WTC11 (cell line): ENCODE measurements at places on chromosomes 3 and 15.

GRCh38 chr3:23113455-23114171 lies 89.5 kb upstream of the UBE2E2 start:
- no peak for DNase-seq

GRCh38 chr3:58256061-58256460 lies 18.5 kb downstream of the ABHD6 start:
- DNase-seq: no peak

- no peak for DNase-seq
Observed at GRCh38 chr15:33561407-33561806, 250.6 kb downstream of the RYR3 start.

- no peak for DNase-seq
Observed at GRCh38 chr15:99735868-99736267, 2.6 kb upstream of the LYSMD4 start.

DNA sequence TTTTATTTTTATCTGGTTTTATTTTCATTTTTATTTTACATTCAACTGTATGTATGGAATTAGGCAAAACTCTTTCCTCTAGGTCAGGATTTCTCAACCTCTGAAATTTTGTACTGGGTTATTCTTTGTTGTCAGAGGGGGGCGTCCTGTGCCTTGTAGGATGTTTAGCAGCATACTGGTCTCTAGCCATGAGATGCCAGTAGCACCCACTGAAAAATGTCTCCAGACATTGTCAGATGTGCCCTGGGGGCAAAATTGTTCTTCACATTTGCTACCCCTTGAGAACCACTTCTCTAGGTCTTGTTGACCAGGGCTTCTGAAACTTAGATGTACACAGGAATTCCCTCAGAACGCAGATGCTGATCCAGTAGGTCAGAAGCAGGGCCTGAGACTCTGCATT lies 5.4 kb downstream of the CHRNA5 start:
- no peak for DNase-seq

GRCh38 chr3:99842826-99843589 lies 25.3 kb downstream of the CMSS1 start:
- DNase-seq: no peak

DNA sequence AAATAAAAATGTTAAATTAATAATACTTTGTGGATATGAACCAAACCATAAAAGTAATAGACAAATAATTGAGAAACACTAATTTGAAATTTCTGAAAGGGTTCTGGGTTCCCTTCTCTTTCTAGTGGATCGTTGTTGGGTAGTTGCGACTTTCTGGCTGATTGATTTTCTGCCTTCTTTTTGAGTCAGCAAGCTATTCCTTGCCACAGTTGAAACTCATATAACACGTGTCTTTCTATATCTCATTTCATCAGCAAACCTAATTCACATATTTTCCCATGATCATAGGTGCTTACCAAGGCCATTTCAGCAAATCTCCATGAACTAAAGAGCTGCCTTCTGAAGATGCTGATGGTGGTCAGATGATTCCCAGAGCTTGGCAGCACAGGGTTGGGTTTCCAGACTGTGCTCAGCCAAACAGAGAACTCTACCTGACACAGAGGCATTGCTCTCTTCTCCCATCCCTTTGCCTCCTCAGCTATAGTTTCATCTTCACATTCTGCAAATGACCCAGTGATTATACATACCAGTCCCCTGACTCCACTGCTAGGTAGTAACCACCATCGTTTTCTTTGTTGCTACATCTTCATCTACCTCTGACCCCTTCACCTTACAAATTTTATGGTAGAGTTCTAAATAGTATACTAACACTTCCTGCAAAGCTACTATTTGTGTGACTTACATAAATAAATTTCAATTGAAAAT lies 383.9 kb upstream of the DPH6 start:
- DNase-seq: no peak

DNA sequence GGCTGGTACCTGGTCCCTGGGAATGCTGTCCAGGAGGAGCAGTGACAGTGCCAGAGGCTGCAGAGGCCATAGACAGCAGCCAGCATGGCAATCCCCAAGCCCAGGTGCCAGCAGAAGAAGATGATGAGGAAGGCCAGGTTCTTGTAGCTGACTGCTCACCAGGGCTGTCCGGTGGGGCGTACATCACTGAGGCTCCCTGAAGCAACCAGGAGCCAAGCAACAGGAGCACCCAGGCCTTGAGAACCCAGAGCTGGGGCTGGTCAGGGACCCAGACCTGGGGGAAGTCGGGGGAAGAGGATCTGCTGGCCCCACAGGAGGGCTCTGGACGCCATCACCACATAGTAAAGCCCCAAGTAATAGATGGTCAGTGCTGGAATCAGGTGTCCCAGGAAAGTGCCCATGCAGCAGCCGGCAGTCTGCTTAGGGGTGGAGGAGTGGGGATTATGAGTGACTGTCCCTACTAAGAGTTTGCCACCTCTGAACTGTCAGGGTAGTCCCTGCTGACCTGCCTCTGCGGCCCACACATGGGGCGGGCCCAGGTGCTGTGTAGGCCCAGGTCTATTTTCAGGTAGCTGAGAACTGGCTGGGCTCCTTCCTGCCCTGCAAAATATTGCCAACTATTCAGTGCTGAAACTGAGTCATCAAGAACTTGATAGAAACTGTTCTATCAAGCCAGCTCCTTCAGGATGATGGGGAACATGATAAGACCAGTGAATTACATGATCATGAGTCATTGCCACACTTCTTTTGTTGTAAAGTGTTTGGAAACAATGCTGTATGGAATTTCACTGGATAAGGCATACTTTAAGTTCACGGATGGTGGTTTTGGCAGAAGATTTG lies 68.7 kb downstream of the CHRD start:
- no peak for DNase-seq

DNA sequence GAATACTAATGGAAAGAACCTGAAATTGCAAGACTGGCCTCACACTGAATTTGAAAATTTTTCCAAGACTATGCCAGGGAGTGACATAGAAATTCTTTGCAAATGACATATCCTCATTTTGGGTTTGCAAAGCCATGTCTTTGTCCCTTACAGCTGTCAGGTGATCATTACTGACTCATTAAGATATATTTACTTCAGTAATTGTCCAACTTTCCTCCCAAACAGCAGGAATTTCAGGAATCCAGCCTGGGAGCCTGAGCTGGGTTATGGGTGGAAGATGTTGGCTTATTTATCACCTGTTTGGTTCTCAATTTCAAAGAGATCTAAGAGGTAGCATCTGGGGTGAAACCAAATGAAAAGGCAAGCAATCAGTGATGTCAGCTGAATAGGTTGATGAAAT lies 111.6 kb upstream of the ACP3 start:
- no peak for DNase-seq
